Fibroblast of skin of left biceps (primary cell): ENCODE measurements at places on chromosomes 12 and 14.

GRCh38 chr14:92964124-92965109 lies 41.5 kb downstream of the CHGA start:
- no peak for DNase-seq

DNA sequence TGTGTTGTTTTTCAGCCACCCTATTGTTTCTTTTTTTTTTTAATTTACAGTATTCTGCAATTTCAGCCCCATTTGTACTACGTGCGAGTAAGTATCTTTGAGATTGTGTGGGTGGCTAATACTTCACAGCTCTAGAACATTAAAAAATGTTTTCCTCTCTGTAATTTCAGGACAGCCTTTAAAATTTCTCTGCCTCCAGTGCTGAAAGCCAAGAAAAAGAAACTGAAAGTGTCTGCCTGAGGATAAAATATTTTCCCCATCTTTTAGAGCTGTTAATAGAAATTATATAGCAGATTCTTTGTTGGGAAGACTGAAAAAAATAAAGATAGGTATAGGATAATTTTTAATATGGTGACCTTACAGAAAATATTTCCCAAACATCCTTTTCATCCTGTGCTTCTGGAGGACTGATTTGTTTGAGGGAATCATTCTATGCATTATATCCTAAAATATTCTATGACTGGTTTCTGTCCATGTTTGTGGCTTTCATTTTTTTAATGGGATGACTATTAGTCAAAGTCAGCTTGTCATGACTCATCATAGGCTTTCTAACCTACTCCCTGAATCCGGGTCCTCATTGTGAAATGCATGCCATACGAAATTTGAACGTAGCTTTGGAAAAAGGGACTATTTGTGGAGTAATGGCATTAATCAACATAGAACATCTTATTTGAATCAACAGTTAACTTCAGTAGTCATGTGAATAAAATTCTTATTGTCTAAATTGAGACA lies 10.8 kb upstream of the TCTN2 start:
- DNase-seq: peak; percentile 69

GRCh38 chr12:15851919-15852318 lies 30.3 kb upstream of the STRAP start:
- no peak for DNase-seq

DNA sequence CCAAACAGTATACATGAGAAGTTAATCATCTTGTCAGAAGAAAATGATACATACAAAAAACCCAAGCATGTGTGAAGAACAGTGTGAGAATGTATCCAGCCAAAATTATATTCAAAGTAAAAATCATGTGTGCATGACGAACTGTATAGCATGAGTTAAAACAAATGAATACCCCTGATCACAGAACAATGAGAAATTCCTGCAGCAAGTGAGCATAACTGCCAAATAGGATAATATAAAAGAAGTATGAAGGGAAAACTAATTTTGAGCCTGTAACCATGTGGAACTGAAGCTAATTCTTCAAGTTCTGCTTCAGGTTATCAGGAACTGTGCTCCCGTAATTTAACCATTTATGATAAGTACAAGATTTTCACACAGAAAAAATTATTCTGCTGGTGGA lies 56.5 kb upstream of the AMN1 start:
- no peak for DNase-seq

DNA sequence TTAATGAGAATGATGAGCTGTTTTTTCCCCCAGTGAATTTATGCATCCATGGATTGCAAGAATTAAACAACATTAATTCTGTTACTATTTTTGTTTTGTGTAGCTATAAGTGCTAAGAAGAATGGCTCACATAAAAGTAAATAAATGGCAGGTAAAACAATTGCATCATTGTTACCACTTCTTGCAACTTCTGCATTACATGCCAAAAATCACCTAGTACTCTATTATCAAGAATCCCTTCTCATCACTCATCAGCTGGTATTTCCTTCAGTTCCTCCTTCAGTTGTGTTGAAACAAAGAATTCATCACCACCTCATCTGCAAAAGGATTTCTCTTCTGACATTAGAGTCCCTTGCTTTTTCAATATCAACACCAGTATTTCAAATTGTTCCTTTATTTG lies 773 bp downstream of the A2M start:
- no peak for DNase-seq

DNA sequence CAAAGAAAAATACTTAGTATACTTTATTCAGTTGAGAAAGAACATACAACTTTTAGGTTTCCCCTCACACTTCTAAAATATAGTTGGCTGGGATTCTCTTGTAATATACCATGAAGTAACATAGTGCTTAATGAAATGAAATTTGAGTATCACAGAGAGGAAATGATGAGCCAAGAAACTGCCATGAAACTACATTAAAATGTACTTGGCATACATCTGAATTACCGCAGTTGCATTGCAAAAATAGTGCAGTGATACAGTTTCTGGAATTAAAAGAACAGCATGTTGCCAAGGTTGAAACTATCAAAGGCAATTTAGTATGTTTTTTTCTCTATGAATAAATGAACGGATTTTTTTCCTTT lies 389.2 kb downstream of the TMEM117 start:
- DNase-seq: no peak
